ENCODE measurements at places on chromosomes 2 and 18.

- no peak for DNase-seq
These were observed 169.3 kb downstream of the KCNE4 start for GRCh38 chr2:223221139-223221835.

DNA sequence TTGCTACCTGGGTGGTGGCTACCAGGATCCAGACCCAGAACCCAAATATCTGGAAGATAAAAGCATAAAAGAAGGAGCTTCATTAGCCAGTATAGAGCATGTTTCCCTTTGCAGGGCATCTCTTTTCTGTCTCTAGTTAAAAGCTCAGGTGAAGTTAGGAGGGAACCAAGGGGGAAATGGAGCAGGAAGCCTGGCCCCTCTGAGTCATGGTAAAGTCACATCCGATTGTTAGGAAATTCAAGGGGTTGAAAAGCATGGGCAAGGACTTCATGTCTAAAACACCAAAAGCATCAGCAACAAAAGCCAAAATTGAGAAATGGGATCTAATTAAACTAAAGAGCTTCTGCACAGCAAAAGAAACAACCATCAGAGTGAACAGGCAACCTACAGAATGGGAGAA, 126.9 kb downstream of the RPIA start:
- no peak for DNase-seq

GRCh38 chr2:161165266-161165665, 5.0 kb downstream of the TANK start:
- no peak for DNase-seq

DNA sequence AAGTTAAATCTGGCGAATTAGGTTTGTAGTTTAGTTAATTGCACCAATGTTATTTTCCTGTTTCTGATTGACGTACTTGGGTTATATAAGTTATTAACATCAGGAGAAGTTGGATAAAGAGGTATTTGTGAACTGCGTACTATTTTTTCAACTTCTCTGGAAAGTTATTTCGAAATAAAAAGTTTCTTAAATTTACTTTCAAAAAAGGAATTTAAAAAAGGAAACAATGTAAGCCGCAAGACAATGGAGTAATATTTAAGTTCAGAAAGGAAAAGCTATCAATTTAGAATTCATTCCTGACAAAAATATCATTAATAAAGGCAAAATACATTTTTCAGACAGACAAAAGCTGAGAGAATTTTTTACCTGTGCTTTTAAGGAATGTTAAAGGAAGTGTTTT, 47.7 kb downstream of the RAB10 start:
- no peak for DNase-seq

DNA sequence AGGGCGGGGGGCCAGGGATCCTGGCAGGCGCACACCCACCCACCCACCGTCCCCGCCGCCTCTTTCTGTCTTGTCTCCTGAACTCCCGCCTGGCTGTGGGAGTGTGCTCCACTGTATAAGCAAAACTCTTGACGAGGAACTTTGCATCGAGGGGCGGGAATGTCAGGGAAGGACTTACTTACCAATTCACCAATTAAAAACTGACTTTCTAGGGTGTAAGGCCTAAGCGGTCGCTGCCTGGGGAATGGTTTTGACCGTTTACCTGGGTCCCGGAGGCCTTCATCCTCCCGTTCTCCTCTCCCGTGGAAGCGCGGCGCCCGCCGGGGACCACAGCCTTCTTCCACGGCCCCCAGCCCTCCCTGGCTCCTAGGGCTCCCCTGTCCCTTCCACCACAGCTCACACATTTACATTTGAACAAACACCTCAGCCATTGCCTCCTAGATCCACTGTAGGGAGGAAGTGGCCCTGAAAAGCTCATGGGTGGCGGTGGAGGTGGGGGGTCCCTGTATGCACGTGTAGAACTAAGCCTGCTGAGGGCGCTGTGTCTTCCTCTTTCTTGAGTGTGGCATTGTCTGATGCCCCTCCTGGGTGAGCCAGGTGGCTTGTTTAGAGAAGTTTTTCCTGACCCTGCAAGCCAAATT, 8.9 kb downstream of the ASIC4 start:
- DNase-seq: no peak

- no peak for DNase-seq
These were observed 171.0 kb downstream of the OSR1 start for GRCh38 chr2:19187323-19188020.

DNA sequence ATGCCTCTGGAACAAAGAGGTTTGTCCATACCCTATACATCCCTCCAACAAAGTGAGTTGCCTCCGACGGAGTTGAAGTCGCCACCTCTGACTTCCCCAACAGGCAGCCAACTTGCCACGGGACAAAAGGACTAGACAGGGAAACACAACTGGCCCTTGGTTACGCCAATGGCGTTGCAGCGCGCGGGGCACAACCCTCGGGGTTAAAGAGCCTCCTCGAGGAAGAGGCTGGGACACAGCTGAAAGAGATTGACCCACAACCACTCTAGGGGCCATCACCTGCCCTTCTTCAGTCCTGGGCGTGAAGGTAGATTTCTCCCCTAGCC, 545 bp downstream of the GTF3C2 start:
- no peak for DNase-seq

DNA sequence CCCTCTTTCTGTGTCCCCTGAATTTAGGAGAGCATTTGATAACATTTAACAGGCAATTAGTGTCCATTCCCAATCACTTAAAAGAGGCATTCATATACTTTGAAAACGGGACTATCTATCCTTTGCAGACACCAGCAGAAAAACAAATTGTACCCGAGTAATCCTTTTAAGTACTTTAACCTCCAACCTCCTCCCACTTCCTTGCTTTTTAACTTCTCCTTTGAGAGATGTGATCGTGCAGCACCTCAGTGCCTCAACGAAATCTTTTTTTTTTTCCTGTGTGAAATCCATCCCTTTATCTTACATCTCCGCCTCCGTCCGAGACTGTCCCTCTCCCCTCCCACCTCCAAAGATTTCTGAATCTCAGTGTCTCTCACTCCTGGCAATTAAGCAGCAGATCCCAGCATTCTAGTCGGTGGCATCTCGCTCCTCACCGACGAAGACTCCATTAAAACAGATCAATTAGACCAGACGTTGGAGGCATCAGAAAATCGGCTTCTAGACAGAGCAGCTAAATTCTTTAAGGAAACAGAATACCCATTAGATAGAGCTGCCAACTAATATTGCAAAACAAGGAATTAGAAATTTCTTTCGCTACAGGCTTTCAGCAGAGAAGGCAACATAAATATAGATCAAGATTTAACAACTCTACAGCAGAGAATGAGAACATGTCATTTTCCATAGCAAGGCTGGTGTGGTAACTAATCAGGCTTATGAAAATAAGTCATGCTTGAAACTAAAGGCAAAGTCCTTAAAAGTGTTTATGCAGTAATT, 1.9 kb upstream of the TMEFF2 start:
- no peak for DNase-seq

DNA sequence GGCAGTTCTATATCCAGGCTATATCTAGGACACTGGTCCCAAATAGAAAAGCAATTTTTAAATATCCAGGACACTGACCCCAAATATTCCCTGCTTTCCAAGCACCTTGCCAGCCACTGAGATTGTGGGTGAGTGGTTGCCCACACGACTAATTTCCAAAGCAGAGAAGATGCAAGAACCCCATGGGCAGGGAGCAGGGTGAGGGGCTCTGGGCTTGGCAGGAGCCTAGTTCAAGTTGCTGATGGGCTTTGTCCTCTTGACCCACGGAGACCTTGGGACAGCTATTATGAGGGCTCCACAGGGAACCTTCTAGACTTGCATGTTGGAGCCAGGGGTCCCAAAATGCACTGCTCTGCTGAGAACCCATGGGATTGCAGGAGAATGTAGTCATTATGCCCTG, 146.0 kb upstream of the SMAD2 start:
- DNase-seq: no peak

GRCh38 chr18:3713166-3713565, 263.2 kb downstream of the TGIF1 start:
- DNase-seq: no peak

DNA sequence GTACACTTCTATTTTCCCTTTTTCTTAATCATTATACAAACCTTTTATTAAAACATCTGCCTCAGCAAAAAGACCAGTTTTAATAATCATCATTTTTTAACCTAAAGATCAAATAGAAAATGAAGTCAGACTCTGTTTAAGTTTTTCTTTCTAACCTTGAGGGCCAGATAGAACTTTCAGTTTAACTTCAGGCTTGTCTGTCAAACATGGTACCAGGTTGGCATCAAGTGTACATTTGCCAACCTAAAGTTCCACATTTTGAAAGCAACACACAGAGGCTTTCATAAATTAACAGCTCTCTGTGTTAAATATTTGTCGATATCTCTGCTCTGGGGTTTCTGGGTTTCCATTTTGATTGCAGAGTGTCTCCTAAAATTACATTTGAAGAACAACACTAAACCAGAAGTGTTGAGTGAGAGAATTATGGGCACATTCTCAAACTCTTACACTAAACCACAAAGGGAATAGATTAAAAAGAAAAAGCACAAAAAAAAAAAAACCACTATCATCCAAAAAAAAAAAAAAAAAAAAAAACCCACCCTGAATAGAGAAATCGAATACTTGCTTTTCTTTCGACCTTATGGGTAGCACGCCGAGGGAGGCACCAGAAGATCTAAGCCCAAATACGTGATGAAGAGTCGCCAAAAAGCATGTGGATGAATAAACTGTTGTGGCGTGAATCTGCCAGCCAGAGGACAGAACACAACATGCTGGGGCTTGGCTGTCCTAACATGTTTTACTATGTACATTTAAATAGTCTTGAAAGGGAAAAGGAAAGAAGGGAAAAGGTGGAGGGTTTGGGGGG, 166.2 kb downstream of the TCF4 start:
- DNase-seq: no peak

GRCh38 chr2:10706033-10706432, 15.4 kb upstream of the ATP6V1C2 start:
- DNase-seq: no peak

DNA sequence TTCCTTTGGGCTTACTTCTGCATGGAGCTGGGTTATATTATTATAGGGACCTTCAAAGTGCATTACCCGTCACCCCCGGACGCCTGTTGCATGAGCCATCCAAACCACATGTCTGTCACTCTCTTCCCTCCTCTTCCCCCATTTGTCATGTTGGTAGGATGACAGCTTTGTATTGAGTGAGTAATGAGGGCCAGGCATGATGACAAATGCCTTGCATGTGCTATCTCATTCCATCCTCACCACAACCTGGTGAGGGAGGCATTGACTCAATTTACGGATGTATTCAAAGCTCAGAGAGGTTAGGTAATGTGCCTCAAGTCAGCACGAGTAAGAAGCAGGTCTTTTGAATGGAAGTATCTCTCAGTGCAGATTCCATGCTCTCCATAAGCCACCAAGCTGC, 510.5 kb upstream of the TNP1 start:
- DNase-seq: no peak

DNA sequence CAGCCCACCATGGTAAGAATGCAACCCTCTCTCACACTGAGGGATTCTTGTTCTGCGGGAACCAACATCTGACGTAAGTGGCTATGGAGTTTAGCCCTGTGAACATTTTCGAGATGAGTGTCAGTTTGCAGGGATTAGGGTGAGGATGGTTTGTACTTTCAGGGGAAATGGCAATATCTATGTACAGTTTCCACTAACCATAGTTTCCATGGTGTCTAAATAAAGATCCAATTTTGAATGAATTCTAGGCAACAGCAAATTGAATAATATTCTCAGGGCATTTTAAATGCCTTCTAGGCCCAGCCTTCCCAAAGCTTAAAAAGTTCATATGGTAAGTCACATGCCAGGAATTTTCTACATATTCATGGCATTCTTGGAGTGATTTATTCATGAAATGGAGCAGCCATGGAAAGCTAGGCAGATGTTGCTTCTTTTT, 105.4 kb upstream of the MMADHC start:
- no peak for DNase-seq

GRCh38 chr2:120862201-120863060, 126.8 kb downstream of the GLI2 start:
- DNase-seq: no peak

- DNase-seq: no peak
These were observed 135.2 kb upstream of the RBMS1 start for GRCh38 chr2:160628811-160629210.

- no peak for DNase-seq
These were observed 53.9 kb downstream of the NCK2 start for GRCh38 chr2:105798595-105798994.

GRCh38 chr2:237072067-237072931, 13.4 kb upstream of the COPS8 start:
- DNase-seq: peak; percentile 54

DNA sequence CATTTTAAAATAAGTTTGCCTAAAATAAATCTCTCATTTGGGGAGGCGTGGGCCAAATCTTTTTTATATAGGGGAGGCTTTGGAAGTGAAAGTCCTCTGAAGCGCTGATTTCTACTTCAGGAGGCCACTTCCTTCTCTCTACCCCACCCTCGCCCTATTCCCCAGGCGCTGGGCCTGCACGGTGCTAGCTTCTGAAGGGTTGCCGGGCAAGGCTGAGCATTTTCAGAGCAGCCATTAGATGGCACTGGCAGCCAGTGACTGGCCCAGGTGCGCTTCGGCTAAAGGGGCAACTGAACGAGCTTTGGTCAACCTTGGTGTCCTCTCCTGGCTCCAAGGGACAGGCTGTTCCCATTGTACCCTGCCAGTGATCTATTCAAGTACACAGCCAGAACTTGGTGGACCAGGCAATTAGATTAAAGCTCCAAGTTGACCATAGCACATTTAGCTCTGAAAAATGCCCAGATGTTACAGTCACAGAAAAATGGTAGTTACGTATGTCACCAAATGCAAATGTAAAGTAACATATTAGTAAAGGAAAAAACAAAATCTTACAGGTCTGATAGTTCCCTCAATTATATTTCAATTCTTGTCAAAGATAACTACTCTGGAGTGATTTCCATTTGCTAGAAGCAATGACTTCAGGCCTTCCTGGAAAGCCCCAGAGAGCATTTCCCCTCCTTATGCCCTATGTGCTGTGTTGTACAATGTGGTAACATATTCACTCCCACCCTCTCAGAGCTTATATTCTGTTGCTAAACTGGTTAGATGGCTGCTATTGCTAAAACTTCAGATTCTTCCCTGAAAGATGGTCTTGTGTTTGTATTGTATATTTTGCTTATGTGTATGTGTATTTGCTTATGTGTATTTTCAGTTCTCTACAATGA, 2.1 kb downstream of the POMC start:
- peak; percentile 29 for DNase-seq

DNA sequence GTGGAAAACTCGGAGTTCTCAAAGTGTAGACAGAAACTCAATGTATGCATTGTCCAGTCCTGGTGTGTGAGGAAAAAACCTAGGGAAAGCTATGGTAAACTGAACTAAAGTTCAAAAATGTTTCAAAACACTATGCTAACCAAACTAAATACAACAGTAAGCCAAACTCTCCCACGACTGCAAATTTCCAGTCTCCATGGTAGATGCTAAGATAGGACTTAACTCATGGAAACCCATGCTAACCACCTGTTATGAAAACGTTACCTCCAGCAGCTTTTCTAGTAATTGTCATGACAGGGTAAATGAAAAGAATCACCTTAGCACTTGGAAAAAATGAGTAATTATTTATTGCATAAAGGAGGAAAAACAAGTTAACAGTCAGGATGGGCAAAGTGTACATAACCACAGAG, 135.7 kb upstream of the EPC2 start:
- DNase-seq: no peak

DNA sequence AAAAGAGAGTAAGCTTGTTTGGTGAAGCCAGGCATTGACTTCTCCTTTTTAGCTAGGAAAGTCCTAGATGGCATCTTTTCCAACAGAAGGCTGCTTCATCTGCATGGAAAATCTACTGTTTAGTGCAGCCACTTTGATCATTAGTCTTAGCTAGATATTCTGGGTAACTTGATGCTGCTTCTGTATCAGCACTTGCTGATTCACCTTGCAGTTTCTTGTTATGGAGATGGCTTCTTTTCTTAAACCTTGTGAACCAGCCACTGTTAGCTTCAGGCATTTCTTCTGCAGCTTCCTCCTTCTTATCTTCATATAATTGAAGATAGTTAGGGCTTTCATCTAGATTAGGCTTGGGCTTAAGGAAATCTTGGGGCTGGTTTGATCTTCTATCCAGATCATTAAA, 639.7 kb downstream of the TDRD15 start:
- no peak for DNase-seq
